ENCODE measurements at places on chromosomes 2 and 18. TPM values are rescaled to one million over a fixed set of nuclear protein-coding genes. Genes with fewer than 3 reads are reported as not detected.

Gene FZD7
- total RNA-seq = 41.4 TPM

Gene TPO
- 5.1 TPM for total RNA-seq

Gene SKOR2
- total RNA-seq = not detected

- no peak overlapping the region for H3K27ac ChIP-seq
- H3K36me3 ChIP-seq = no peaks in the 10 kb centered on the region
- no peak for DNase-seq
- no peaks in the 10 kb centered on the region for H3K4me1 ChIP-seq
- H3K27me3 ChIP-seq = no peaks in the 10 kb centered on the region
- H3K4me3 ChIP-seq = no peak overlapping the region
These were observed 151.5 kb downstream of the NCKAP5 start for GRCh38 chr2:133416736-133417135.

GRCh38 chr18:56257205-56257604 is 381.2 kb downstream of the TXNL1 start:
- H3K27ac ChIP-seq = no peak overlapping the region
- no peak overlapping the region for H3K4me3 ChIP-seq
- no peaks in the 10 kb centered on the region for H3K4me1 ChIP-seq
- no peaks in the 10 kb centered on the region for H3K36me3 ChIP-seq
- DNase-seq = no peak
- no peaks in the 10 kb centered on the region for H3K27me3 ChIP-seq

GRCh38 chr2:134245340-134245984 is 8.4 kb upstream of the MGAT5 start:
- H3K27ac ChIP-seq = no peak overlapping the region
- no peaks in the 10 kb centered on the region for H3K4me1 ChIP-seq
- H3K4me3 ChIP-seq = no peak overlapping the region
- peak; percentile 69 for DNase-seq
- no peaks in the 10 kb centered on the region for H3K27me3 ChIP-seq
- H3K36me3 ChIP-seq = no peaks in the 10 kb centered on the region

- no peaks in the 10 kb centered on the region for H3K4me1 ChIP-seq
- DNase-seq = no peak
- peak overlapping the region; percentile 53 for H3K27ac ChIP-seq
These were observed 44.7 kb upstream of the DSC1 start for GRCh38 chr18:31207391-31207790.

GRCh38 chr2:8796878-8797550 is 40.4 kb downstream of the KIDINS220 start:
- H3K27me3 ChIP-seq = no peaks in the 10 kb centered on the region
- H3K4me3 ChIP-seq = no peak overlapping the region
- H3K27ac ChIP-seq = no peak overlapping the region

DNA sequence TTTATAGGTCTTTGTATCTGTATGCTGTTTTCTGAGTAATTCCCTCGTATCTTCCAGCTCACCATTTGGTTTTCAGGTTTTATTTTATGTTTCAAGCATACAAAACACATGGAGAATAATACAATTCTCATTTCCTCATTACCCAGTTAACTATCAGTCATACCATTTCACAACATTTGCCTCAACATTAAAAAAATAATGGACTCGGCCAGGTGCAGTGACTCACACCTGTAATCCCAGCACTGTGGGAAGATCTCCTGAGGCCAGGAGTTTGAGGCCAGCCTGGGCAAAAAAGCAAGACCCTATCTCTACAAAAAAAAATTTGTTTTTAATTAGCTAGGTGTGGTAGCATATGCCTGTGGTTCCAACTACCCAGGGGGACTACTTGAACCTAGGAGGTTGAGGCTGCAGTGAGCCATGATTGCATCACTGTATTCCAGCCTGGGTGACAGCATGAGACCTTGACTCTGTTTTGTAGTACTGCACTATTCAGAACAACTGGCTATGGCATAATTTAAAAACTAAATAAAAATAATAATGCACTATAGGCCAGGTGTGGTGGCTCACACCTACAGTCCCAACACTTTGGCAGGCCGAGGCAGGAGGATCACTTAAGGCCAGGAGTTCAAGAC is 20.3 kb downstream of the NPC1 start:
- H3K27ac ChIP-seq = no peak overlapping the region
- no peak for DNase-seq
- no peak overlapping the region for H3K4me3 ChIP-seq
- no peaks in the 10 kb centered on the region for H3K36me3 ChIP-seq
- H3K27me3 ChIP-seq = no peaks in the 10 kb centered on the region
- no peaks in the 10 kb centered on the region for H3K4me1 ChIP-seq

All from breast epithelium (tissue), 4 donors.